Effector memory CD4-positive, alpha-beta T cell (primary cell): ENCODE measurements at places on chromosomes 2 and 18.

- DNase-seq = no peak
These were observed 37.6 kb downstream of the CCBE1 start for GRCh38 chr18:59659508-59660170.

- no peak for DNase-seq
These were observed 452.8 kb downstream of the MBD2 start for GRCh38 chr18:53771664-53772063.

- no peak for DNase-seq
These were observed 16.4 kb downstream of the RMC1 start for GRCh38 chr18:23519734-23520133.

DNA sequence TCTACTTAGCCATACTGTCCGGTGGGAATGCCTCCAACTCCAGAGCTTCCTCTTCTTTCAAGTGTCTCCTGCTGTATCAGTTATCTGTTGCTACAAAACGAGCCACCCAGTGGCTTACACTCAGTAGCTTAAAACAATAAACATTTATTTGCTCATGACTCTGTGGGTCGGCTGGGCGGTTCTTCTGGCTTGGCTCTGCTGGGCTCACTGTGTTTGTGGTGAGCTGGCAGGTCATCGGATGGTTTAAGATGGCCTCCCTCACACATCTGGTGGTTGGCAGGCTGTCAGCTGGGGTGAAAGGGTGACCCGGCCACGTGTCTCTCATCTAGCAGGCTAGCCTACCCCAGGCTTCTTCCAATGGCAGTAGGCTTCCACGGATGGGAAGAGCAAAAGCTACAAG is 122.4 kb upstream of the SLC1A4 start:
- no peak for DNase-seq

DNA sequence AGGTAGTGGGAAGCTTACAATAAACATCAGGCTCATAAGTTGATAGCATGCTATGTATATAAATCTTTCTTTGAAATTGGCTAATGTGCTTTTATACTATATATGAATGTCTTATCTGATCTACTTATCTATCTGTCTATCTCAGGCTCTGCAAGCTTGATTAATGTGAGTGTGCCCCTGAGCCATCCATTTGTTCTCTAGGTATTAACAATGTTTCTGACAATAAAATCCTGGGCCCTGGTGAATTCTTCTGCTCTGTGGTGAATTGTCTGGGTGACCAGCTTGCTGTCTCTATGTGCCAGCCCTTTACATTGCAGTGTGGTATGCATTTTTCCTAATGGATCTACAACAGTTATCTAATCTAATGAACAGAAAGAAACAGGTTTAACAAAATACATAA is 295.9 kb downstream of the HRH4 start:
- no peak for DNase-seq

DNA sequence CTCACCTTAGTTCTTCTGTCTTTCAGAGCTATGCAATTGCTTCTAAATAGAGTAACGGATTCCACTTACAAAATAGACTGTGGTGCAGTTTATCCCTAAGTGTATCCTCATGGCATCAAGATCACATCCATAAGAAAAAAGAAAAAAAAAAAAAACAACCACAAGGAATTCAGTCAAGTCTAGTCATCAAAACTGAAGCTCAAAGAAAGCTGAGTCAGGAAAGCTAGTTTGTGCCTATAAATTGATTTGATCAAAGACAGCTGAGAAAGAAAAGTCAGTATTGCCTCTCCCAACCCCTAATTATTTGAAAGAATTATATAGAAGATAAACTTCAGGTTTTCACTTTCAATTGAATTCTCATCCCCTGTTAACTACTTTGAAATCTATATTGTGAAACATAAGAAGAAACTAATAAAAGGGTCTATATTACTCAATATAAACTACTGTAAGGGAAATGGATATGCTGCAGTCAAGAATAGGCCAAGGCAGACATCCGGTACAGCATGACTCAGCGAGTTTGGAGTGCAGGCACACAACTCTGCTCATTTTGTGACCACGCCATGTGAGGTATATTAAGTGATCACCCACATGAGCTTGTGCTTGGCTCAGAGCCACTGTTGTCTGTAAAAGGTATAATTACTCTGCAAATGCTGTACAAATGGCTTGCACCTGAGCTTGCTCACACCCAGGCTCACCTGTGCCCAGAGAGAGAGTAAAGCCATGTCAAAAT is 568.1 kb upstream of the CRIM1 start:
- DNase-seq = no peak

GRCh38 chr18:13302457-13303225 is 84.1 kb downstream of the LDLRAD4 start:
- DNase-seq = no peak

DNA sequence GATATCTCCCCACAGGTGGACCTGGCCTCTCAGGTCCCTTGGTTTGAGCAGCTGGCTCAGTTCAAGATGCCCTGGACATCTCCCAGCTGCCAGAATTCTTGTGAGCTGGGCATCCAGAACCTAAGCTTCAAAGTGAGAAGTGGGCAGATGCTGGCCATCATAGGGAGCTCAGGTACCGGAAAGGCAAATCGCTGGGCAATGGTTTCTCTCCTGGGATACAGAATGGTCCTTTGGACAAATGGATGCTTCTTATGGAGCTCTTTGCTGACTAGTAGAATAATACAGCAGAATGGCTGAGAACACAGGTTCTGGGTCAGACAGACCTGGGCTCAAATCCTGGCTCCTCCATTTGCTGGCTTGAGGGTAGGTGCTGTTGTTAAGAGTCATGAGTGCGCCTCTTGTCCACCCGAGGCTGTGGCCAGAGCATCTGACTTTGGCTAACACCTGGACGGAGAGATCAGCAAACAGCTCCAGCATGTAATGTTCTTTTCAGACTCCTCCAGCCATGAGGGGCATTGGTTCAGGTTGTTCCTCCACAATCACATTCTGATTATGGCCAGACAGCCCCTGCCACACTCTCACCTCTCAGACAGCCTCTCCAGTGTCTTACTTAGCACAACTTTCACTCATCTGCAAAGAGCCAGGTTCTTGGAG is 7.5 kb downstream of the ABCG8 start:
- DNase-seq = no peak

DNA sequence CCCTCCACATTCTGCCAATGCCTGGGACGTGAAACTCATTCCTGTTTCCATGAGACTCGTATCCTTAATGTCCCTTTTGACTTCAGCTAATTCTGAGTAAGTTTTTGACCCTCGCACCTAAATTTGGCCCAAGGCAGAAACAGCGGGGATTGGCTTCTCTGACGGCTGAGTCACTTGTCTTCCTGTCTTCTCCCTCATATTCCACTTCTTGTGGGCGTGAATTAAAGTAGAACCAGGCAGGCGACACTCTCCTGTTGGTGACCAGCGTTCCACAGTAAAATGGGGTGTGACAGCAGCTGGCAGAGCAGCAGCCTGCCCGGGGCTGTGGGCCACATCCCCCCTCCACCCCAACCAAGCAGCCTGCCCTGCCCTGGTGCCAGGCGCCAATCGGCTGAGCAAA is 15.5 kb downstream of the TTC32 start:
- DNase-seq = no peak

- no peak for DNase-seq
These were observed 40.7 kb downstream of the MC4R start for GRCh38 chr18:60331890-60332289.
